ENCODE measurements at places on chromosomes 4 and X.

DNA sequence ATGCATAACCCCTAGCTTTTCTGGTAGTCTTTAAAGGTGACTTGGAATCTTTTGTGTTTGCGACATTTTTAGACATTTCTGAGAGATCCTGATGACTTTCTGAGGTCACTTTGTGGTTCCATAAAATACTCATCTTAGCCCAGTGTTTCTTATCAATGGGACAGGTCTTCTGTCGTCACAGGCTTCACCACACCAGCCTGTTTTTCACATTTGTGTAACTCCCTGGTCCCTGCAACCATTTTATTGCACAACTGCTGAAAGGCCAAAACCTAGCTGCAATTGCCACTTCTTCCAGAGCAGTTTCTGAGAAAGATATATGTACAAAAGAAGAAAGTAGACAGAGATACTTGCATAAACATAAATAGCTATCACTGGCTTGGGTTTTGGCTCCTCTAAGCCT lies 120.9 kb downstream of the IL15 start:
- H3K4me1 ChIP-seq: no peaks in the 10 kb centered on the region
- H3K27ac ChIP-seq: no peak overlapping the region
- no peak overlapping the region for H3K4me3 ChIP-seq
- H3K36me3 ChIP-seq: no peaks in the 10 kb centered on the region
- DNase-seq: no peak

- no peaks in the 10 kb centered on the region for H3K4me1 ChIP-seq
- no peaks in the 10 kb centered on the region for H3K27me3 ChIP-seq
- H3K36me3 ChIP-seq: no peaks in the 10 kb centered on the region
Measured at GRCh38 chr4:8387615-8388527, 52.7 kb downstream of the ACOX3 start.

DNA sequence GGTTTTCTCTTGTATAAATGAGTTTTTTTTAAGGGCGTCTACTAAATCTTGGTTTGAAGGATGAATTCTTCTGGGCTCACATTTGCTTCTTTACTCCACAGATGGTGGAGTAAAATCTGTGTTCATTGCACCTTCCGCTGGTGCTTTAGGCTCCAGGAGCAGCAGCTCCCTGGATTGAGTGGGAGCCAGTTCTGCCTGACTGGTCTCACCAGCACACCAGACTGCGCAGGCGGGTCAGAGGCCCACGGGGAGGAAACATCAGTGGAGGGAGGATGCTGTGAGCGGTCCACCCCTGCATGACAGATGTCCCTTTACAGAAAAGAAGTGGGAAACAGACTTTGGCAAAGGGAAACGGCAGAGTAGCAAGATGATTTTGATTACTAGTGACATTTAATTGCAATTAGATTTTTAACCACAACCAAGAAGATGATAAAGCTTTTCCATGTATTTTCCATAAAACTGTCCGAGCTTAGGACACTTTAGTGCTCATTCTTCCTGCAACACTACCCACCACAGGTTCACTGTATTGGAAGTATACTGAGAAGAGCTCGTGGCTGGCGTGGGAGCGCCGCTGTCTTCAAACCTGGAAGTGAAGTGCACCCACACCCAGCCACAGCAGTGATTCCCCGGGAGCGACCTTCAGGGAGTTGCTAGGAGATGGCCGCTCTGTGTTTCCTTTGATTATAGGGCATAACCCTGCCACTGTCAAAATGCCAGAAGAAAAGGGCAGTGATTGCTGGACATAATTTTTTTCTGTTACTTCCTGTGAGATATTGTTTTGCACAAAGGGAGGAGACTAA lies 95.2 kb downstream of the SORBS2 start:
- H3K4me1 ChIP-seq: no peaks in the 10 kb centered on the region
- peaks cover 3% of the 10 kb centered on the region for H3K27me3 ChIP-seq
- H3K4me3 ChIP-seq: no peak overlapping the region

DNA sequence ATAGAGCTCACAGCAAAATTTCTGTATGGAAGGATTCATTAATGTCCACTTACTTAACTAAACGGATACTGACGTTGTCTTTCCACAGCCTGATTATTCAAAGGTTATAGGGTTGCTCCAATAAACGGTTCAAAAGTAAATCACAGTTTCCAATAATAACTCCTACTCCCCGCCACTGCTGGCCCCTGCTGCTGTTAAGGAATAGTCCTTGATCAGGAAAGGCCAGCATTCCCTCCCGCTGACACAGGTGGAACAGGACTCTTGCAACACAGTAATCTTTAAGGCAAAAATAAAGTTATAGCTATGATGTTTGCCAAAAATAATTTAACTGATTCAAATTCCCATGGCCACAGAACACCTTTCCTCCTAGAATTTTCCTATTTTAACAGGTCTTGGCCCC lies 53.9 kb downstream of the FAT1 start:
- no peak overlapping the region for H3K27ac ChIP-seq
- no peaks in the 10 kb centered on the region for H3K27me3 ChIP-seq
- H3K4me1 ChIP-seq: no peaks in the 10 kb centered on the region
- no peak for DNase-seq

GRCh38 chr4:61866378-61867030 lies 666.4 kb downstream of the ADGRL3 start:
- DNase-seq: no peak
- no peaks in the 10 kb centered on the region for H3K27me3 ChIP-seq
- no peak overlapping the region for H3K4me3 ChIP-seq
- no peaks in the 10 kb centered on the region for H3K36me3 ChIP-seq
